ENCODE measurements at places on chromosomes 5 and 9.

- DNase-seq: no peak
Observed at GRCh38 chr9:21974343-21974721, 19.9 kb downstream of the CDKN2A start.

- no peak for DNase-seq
Observed at GRCh38 chr5:53915120-53915519, 354.7 kb downstream of the NDUFS4 start.

- DNase-seq: no peak
Observed at GRCh38 chr5:1208743-1209488, 7.5 kb downstream of the SLC6A19 start.

DNA sequence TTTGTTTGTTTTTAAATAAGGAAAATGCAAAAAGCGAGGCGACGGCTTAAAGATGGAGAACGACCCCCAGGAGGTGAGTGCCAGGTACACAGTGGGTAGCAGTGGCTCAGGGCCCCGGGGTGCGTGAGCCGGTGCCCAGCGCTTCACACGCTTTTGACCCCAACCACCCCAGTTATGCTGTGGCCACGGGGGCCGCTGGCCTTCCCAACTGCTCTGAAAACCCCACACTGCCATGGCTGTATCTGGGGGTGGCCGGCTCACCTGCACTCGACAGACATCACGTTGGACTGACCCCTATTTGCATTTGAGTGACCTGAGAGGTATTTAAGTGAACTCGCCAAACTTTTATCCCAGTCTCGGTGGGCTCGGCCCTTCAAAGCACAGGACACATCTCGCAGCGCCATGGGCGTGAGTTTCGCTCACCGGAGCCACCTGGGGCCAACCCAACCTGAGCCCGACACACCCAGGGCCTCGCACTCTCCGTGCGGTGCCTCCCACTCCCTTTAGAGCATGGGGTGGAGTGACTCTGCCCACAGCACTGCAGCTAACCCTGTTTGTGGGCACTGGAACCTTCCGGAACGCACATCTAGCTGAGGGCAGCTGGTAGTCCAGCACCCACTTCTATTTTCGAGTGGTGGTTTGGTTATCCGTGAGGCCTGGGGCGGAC is 13.7 kb upstream of the AJM1 start:
- DNase-seq: no peak

DNA sequence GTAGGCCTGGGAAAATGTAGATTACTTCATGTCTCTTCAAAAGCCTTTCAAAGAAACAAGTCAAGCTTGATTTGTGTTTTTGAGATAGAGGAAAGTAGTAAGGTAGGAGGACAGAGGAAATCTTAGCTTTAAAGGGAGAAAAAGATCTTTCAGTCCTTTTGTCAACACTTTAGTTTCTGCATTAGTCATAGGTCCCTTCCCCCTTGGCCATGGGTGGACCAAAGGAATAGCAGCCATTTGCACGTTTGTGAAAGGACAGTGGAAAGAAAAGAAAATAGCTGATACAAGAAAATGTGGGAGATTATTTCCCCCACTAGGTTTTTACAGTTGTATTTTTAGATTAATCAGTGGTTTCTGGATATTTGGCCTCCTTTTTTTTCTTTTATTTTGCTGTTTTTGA is 121.9 kb upstream of the GRHPR start:
- no peak for DNase-seq

DNA sequence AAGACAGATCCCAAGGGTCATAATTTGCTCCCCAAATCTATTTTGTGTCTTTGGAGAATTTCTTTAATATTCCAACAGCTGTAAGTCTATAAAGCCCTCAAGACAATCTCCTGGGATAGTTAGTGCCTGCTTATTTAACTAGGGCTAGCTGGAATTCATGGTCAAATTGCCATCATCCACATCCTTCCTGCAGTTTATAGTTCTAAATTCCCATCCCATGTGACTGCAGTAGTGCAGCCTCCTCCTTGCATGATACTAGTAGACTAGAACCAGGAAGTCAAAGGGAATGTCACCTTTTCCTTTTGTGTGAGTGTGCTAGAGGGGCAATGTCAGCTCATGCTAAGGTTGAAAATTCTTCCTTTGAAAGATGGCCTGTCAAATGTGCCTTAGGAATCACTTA is 214.8 kb upstream of the PIK3R1 start:
- no peak for DNase-seq

- peak; percentile 11 for DNase-seq
Observed at GRCh38 chr5:139611703-139612584, 36.2 kb upstream of the CXXC5 start.

GRCh38 chr5:172827841-172828240 is 6.2 kb upstream of the ERGIC1 start:
- no peak for DNase-seq

DNA sequence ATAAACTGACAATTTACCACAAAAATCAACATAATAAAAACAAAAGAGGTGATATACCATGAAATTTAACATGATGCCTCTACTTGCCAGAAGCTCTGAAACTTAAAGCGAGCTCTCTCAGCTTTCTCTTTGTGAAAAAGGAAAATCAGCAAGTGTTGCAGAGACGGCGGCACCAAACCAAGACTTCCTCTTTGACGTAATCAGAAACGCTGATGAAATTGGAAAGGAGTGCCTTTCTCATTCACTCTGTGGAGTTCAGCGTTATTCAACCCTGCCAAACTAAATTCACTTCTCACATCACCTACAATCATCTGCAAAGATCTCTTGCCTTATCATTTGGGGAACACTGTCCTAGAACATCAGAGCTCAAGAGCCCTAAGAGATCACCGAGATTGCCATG is 32.2 kb downstream of the ANXA6 start:
- DNase-seq: no peak

- DNase-seq: no peak
Observed at GRCh38 chr5:127849891-127850290, 146.7 kb downstream of the CCDC192 start.

- no peak for DNase-seq
Observed at GRCh38 chr9:126916909-126917308, 2.3 kb downstream of the RALGPS1 start.

DNA sequence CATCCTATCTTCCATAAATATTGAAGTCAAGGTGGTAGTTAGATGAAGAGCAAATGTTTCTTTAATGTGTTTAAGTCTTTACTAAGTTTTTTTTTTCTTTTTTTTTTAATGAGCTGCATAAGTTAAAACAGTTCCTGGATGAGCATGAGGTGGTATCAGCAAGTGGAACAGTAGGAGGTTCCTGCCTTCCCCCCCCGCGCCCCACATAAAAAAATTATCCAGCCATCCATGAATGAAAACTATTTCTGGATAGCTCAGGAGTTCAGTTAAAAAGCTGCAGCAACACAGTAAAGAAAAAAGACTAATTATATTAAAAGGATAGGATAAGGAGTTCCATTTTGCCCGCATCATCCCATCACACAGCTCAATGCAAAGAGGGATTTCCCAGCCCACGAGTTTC is 349.5 kb downstream of the CDH18 start:
- no peak for DNase-seq

- DNase-seq: no peak
Observed at GRCh38 chr9:4670591-4670990, 4.3 kb upstream of the SPATA6L start.

DNA sequence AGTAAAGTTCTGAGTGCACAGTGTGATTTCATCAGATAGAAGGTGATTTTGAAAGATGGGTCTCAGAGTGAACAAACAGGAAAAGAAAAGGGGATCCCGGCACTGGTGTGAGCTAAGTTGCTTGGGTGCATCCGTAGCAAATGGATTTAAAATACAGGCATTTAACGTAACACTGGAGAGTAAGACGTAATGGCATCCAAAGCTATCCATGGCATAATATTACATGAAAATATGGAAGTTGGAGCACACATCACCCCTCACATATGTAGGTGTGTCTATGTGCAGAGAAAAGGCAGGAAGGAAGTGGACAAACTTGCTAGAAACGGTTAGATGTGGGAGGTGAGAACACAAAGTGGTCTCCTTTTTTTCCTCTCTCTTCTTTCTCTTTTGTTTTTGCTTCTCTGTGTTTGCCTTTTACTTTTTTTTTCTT is 38.2 kb upstream of the SEMA4D start:
- no peak for DNase-seq

DNA sequence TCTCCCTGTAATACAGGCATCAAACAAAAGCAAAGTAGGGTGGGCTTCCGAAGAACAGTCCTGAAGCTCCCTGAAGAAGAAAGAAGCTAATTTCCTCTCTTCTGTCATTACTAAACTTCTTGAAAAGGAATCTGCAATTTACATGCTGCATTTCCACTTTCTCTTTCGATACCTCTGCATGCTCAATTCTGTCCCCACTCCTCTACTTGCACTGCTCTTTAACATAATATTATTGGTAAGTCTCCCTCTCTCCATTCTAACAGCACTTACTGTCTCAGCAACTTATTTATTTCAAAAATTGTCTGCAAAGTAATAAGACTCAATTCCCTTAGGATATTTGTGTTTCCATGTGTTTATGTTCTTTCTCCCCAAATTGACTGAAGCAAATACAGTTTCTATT is 3.9 kb upstream of the PLPP1 start:
- no peak for DNase-seq

GRCh38 chr5:161314033-161314432 is 232.5 kb downstream of the GABRB2 start:
- no peak for DNase-seq

DNA sequence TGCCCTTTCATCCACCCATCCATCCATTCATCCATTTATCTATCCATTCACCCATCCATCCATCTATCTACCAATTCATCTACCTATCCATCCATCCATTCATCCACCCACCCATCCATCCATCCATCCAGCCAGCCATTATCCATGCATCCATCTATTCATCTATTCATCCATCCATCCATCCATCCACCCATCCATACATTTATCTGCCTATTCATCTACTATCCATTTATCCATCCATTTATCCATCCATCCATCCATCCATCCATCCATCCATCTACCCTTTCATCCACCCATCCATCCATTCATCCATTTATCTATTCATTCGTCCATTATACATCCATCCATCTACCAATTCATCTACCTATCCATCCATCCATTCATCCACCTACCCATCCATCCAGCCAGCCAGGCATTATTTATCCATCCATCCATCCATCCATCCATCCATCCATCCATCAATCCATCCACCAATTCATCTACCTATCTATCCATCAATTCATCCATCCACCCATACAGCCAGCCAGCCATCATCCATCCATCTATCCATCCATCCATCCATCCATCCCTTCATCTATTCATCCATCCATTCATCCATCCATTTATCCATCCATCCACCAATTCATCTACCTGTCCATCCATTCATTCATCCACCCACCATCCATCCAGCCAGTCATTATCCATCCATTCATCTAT is 10.2 kb downstream of the COL27A1 start:
- no peak for DNase-seq

- no peak for DNase-seq
Observed at GRCh38 chr5:16983972-16984371, 47.9 kb upstream of the MYO10 start.

DNA sequence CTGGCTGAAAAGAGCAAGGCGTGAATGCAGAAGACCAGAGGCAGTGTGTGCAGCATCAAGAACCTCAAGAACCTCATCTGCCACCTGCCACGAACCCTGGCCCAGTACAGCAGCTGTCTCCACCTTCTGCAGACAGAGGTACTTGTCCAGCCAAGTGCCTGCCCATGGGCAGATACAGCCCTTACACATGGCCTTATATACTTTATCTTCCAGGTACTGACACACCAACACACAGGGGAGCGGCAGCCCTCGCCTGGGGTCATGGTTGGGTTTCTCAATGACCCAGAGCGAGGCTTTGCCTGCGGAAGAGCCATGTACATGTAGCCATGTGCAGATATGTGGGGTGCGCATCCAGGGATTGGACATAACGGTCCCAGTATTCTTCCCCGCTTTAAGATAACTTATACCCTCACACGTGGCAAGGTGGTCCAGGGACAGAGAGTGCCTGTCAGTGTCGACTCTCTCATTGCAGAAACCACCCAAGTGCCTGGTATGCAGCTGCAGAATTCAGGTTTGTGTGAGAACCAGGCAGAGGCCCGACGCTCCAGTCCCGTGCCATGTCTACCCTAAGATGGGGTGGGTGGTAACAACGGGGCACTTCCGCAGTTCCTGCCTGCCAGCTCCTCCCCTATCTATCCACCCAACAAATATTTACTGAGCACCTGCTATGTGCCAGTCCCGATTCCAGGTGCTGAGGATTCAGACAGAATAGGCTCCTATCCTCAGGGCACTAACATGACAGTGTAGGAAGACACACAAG is 206.9 kb downstream of the FSTL4 start:
- DNase-seq: no peak

- no peak for DNase-seq
Observed at GRCh38 chr5:80346055-80346454, 26.3 kb downstream of the SPZ1 start.

DNA sequence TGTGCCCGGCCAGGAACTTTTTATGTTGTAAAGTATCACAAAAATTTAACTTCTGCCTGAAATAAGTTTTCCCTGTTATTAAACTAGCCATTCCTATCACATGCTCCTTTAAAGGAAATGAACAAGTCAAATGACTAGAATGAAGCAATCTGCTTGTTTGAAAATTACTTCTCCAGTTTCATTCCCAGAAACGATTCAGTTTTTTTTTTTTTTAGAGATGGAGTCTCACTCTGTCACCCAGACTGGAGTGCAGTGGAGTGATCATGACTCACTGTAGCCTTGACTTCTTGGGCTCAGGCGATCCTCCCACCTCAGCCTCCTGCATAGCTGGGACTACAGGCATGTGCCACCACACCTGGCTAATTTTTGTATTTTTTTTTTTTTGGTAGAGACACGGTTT is 13.3 kb upstream of the GNG10 start:
- no peak for DNase-seq

- no peak for DNase-seq
Observed at GRCh38 chr5:148912714-148913398, 86.4 kb downstream of the ADRB2 start.

DNA sequence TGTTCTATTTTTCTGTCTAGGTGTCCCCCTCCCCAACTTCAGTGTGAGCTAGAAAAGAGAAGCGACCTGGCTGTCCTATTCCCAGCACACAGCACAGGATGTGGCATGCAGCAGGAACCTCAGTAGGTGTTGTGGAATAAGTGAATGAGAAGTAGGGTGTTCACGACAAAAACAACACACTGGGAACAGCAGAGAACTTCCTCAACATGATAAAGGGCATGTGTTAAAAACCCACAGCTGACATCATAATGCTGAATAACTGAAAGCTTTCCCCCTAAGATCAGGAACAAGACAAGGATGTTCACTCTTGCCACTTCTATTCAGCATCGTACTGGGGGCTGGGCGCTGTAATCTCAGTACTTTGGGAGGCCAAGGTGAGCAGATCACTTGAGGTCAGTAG is 155.6 kb upstream of the ZNF618 start:
- DNase-seq: no peak

DNA sequence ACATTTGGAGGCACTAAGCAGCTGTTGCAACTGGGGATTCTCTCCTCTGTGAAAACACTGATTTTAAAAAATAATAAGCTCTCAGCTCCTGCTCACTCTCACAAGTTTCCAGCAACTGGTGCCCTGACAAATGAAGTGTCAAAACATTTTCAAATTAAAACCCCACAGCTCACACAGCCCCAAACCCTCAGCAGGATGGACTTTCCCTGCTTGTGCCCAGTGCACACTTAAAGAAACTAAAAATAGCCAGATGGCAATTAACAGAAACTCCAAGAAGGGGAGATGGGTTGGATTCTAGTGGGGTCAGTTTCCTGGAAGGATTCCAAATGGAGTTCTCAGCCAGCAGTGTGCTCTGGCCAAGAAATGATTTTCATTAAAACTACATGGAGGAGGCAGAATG is 163.0 kb upstream of the PUM3 start:
- DNase-seq: no peak

GRCh38 chr9:75101004-75101588 is 12.8 kb downstream of the OSTF1 start:
- no peak for DNase-seq
